ENCODE measurements at places on chromosomes 1 and 21. TPM values are rescaled to one million over a fixed set of nuclear protein-coding genes. Genes with fewer than 3 reads are reported as not detected.

SNX7 gene
- total RNA-seq: 30.2 TPM

BCAR3 gene
- total RNA-seq: 14.5 TPM

FCRLB gene
- 0.88 TPM for total RNA-seq

ROR1 gene
- total RNA-seq: 19.8 TPM

LIPI gene
- not detected for total RNA-seq

GBP6 gene
- total RNA-seq: 0.38 TPM

SLAMF6 gene
- total RNA-seq: not detected

CRYBG2 gene
- total RNA-seq: 1.9 TPM

WNT4 gene
- total RNA-seq: 3.1 TPM

OPRD1 gene
- 5.2 TPM for total RNA-seq

ELAVL4 gene
- 15.3 TPM for total RNA-seq

COL11A1 gene
- 239 TPM for total RNA-seq

RXFP4 gene
- total RNA-seq: not detected

SERINC2 gene
- total RNA-seq: 5.7 TPM

ANP32E gene
- 45.7 TPM for total RNA-seq

TEX38 gene
- not detected for total RNA-seq

RNU11 gene
- not detected for total RNA-seq

All from camera-type eye (tissue), 1 donor.